ENCODE measurements at places on chromosomes 7 and 10. TPM values are rescaled to one million over a fixed set of nuclear protein-coding genes. Genes with fewer than 3 reads are reported as not detected.

Gene LARP4B
- total RNA-seq: 26.1 TPM

GRCh38 chr7:64686493-64687184 is 20.7 kb downstream of the ZNF107 start:
- DNase-seq: no peak

Gene GPR37
- total RNA-seq: 1.1 TPM

Gene FGFR2
- 2.8 TPM for total RNA-seq

GRCh38 chr7:14196555-14196954 is 207.1 kb upstream of the ETV1 start:
- DNase-seq: no peak
